ENCODE measurements at places on chromosomes 1 and 21. TPM values are rescaled to one million over a fixed set of nuclear protein-coding genes. Genes with fewer than 3 reads are reported as not detected.

- DNase-seq = no peak
Measured at GRCh38 chr21:34129901-34130715, 56.7 kb downstream of the MRPS6 start.

Gene LEPROT
- polyA plus RNA-seq = 26.2 TPM

GRCh38 chr21:39599191-39599970, 13.4 kb upstream of the B3GALT5 start:
- DNase-seq = no peak

DNA sequence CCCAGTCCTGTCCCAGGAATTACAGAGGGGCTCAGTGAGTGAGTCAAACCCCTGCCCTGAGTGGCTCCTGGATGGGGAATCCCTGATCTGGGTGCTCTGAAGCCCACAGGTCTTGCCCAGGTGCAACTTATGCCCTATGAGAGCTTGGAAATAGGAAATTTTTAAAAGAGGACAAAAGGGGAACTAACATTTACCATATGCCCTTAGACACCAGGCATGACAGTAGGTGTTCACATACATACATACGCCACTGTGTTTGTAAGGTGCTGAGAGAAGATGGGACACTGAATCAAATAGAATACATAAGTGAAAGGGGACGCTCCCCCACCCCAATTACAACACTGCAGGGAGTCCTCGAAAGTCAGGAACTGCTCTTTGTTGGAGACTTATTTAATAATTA, 1.4 kb downstream of the CFAP45 start:
- no peak for DNase-seq

DNA sequence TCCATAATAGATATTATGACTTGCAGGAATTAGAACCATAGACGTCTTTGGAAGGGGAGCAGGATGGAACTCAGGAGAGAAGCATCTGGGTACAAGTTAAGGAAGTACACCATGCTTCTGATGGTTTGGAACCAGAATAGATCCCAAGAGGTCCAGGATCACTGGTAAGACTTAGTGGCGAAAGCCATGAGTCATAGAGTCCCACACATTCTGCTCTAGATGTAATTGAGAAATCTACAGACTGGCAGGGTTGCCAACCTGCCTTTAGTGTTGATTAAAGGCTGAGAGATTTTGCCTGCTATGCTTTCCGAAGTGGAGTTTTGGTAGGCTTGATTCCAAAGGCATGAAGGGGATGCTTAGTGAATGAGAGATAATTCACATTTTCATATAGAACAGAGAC, 57.1 kb upstream of the C1orf87 start:
- DNase-seq = no peak

DNA sequence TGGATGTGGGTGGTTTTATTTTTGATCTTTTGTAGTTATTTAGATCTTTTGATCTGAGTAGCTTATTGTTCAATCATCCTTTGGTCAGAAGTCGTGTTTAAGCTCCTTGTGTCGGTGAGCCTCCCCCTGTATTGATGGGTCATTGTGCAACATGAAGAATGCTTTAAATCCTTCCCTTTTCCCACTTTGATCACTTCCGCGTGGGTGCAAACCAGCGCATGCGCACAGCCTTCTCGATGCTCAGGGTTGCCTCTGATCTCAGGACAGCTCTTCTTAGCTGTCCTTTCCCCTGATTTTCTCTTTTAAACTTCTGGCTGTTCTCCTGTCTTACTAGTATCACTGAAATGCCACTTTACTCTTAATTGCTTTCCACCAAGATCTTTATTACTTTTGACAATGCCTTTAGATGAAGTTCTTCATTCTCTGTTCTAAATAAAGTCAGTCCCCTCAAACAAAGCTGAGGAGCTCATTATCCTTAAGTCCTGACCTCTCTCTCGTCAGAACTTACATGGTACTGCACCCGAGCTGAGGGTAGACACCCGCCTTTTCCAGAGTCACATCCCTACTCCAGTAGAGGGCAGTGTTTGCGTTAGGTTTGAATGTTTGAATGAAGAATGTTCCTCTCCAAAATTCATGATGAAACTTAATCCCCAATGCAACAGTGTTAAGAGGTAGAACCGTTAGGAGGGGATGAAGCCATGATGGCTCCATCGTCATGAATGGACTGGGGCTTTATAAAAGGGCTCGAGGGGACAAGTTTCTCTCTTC, 547.9 kb upstream of the TMPRSS15 start:
- DNase-seq = no peak
